ENCODE measurements at places on chromosomes 1 and 21.

- no peak for DNase-seq
Measured at GRCh38 chr1:206098242-206098919, 18.8 kb downstream of the AVPR1B start.

GRCh38 chr1:61053712-61054600 lies 28.4 kb upstream of the NFIA start:
- peak; percentile 19 for DNase-seq

DNA sequence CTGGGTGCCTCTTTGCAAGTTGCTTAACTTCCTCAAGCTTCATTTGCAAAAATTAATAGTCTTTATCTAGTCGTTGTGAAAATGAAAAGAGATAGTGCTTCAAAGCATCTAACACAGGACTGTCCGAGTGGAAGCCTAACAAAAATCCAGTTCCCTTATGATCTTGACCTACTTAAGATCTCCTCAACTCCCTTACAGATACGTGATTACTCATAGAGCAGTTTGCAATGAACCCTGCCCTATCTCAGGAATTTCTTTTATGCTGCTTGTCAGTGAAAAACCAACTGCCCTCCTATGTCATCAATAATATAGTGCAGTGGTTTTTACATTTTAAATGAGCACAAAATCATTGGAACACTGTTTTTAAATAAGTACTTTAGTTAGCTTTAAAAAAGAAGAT lies 314.3 kb downstream of the BACH1 start:
- DNase-seq: no peak

DNA sequence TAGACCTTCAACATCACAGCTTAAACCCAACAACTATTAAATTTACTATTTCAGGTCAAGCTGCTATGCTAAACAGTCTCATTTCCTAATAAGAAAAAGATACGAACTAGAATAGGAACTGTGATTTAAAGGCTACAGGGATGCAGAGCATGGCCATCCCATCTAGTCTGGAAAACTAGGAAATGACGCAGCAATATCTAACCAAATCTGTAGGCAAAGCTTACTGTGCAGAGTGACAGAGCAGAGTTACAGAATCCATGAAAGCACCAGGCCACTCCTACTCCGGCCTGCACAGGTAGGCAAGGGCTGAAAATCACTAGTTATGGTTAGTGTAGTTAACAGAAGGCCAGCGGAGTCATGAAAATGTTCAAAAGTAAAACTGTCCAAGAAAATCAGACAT lies 2.1 kb downstream of the HLCS start:
- DNase-seq: no peak

- DNase-seq: no peak
Measured at GRCh38 chr21:44329086-44329889, 9.9 kb downstream of the CFAP410 start.

DNA sequence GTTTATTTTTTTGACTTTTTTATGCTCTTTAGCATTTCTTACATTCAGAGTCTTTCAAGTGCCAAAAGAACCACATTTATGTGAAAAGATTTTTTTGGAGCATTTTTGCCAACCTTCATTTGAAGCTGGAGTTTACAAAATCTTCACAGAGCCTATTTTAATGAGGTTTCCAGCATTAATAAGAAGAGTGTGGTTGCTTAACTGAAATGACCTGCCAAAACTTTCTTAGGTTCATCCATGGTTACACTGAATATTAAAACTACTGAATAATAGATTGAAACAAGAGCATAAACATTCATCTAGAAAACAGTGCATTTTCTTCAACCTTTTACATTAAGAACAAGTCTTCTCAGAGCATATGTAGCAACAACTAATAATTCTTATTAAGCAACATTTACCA lies 672.3 kb upstream of the CXADR start:
- no peak for DNase-seq

DNA sequence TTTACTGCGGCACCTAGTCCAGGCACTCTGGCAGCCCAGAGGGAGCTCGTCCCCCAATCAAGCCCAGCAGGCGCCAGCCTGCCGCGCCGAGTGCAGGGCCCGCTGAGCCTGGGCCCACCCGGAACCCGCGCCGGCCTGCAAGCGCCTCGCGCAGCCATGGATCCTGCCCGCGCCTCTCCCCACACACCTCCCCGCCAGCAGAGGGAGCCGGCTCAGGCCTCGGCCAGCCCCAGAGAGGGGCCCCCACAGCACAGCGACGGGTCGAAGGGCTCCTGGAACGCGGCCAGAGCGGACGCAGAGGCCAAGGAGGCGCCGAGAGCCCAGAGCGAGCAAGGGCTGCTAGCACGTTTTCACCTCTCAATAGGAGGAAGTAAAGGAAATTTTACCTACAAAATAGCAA lies 767.0 kb downstream of the MRPL39 start:
- no peak for DNase-seq

DNA sequence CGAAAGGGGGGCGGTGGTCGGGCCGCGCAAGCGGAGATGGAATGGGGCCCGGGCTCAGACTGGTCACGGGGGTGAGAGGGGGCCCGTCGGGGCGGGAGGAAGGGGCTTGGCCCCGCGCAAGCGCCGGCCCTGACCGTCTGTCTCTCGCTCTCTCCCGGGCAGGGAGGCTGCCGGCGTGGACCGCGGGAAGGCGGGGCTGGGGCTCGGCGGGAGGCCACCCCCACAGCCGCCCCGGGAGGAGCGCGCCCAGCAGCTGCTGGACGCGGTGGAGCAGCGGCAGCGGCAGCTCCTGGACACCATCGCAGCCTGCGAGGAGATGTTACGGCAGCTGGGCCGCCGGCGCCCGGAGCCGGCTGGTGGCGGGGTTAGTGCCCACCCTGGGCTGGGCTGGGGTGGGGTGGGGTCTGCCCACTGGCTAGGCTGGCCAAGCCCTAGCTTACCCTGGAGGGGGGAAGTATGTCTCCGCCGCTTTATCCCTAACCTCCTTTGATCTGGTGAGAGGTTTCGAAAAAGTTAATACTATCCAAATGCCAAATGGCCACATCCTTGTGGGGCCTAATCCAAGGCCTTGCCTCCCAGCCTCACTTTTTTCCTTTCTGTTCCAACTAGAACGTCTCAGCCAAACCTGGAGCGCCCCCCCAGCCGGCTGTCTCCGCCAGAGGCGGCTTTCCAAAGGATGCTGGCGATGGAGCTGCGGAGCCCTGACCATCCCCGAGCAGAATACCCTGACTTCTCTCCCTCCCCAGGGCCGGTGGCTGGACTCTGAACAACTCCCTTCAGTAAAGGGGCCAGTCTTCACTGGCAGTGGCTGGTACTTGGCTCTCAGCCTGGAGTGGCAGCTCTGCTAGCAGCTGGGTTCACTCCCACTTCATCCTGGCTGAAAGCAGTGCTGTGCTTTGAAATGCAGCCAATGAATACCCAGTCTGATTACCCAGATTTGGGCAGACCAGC lies 636 bp upstream of the YRDC start:
- DNase-seq: no peak

- DNase-seq: no peak
Measured at GRCh38 chr1:61082311-61083012, at the start of gene NFIA. TSS of gene NFIA (plus strand) at chr1:61082561.

DNA sequence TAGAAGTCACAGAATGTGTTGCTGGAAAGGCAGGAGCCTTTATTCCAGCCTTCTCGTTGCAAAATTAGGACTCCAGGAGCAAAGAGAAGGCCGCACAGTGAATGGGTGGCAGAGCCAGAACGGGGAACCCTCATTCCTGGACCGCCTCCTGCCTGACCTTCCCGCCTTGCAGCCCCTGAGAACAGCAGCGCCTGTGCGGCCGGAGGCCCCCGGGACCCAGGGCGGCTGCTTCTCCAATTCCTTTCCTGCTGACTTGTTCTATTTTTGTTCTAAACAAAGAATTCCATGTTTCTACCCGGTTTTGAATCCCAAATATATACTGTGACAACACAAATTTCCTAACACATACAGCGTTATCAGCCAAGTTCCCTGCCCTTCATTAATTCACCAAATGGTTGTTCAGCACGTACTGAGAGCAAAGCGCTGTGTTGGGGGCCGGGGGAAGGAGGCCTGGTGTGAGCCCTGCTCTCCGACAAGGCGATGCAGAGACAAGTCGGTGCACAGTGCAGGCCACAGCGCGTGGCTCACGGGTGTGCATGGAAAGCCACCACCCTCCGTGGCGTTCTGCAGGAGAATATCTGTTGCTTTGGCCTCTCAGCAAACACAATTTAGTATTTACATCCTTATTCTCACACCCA lies 31.9 kb upstream of the COL6A2 start:
- DNase-seq: no peak

- no peak for DNase-seq
Measured at GRCh38 chr1:27884006-27884954, 11.9 kb downstream of the THEMIS2 start.

- no peak for DNase-seq
Measured at GRCh38 chr1:99784143-99784542, 17.7 kb upstream of the FRRS1 start.

DNA sequence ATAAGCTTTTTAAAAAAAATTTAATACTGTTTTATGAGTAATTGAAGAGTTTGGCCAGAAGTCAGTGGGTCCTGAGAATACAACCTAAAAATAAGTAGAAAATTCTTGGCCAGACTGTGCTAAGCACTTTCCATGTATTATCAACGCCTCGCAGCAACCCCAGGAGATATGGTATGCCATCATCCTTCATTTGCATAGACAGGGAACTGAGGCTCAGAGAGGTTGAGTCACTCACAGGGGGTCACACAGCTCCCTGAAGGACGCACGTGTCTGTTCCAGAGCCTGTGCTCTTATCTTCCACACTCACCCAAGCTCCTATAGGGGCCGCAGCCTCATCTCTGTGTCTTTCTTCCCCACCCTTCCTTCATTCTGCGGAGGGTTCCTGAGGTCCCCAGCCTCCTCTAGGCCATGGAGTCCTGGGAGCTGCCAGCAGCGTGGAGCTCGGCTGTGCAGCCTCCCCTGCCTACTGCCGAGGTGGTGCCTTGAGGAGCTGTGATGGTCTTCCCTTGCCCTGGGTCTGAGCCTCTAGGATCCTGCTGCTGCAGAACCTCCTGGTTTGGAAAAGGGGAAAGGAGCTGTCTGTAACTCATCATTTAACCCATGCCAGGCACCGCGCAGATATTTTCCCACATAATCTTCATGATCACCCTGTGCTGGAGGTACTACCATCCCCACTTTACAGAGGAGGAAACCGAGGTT lies 30.3 kb upstream of the ECE1 start:
- DNase-seq: no peak

- DNase-seq: no peak
Measured at GRCh38 chr1:59500950-59501742, 204.3 kb downstream of the FGGY start.

- no peak for DNase-seq
Measured at GRCh38 chr21:45819478-45820170, 161.9 kb upstream of the COL6A1 start.

DNA sequence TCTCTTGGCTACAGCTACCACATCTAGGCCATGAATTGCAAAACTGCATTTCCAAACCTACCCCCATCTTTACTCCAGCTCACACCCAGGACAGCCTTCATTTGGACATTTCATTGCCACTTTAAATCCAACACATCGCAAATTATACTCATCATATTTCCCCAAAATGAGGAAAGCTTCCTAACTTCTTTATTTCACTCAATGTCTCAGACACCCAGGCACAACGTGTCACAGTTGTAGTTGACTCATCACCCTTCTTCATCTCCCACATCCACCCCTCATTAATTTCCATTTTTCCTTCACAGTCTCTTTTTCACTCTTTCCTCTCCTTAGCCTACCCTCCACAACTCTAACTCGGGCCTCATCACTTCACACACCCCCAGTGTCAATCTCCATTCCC lies 6.7 kb downstream of the OTUD7B start:
- DNase-seq: no peak

- no peak for DNase-seq
Measured at GRCh38 chr1:11058595-11059154, 1.1 kb downstream of the SRM start.

GRCh38 chr1:50148142-50148923 lies 39.6 kb downstream of the ELAVL4 start:
- no peak for DNase-seq

- no peak for DNase-seq
Measured at GRCh38 chr1:83064589-83065242, 934.2 kb downstream of the TTLL7 start.

DNA sequence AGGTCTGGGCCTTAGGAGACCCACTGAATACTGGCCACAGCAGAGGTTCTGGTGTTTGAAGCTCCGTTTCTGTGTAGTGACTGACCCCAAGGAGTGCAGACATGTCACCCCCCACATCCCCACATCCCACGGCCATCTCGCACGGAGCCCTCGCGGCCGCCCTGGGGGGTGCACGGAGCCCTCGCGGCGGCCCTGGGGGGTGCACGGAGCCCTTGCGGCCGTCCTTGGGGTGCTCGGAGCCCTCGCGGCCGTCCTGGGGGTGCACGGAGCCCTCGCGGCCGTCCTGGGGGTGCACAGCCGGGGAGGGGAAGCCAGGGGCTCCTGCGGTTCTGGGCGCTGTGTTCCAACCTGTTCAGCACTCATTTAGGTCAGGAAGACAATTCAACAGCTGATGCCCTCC lies 68.4 kb downstream of the SCCPDH start:
- no peak for DNase-seq

DNA sequence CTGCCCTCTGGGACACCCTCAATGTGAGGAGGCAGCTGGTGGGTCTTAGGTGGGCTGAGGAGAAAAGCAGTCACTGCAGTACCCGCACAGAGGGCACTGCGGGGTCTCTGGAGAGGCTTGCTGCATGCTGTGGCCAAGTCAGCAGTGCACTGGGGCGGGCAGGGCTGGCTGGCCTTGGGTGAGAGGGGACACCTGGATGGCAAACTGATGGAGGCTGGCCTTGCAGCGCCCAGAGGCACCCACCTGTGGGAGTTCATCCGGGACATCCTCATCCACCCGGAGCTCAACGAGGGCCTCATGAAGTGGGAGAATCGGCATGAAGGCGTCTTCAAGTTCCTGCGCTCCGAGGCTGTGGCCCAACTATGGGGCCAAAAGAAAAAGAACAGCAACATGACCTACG lies 3.2 kb downstream of the ELF3 start:
- no peak for DNase-seq

GRCh38 chr1:233662575-233663304 lies 48.8 kb downstream of the KCNK1 start:
- no peak for DNase-seq

- no peak for DNase-seq
Measured at GRCh38 chr1:2126331-2127186, 68.0 kb downstream of the FAAP20 start.

- no peak for DNase-seq
Measured at GRCh38 chr1:230986976-230987375, 8.1 kb downstream of the ARV1 start.

DNA sequence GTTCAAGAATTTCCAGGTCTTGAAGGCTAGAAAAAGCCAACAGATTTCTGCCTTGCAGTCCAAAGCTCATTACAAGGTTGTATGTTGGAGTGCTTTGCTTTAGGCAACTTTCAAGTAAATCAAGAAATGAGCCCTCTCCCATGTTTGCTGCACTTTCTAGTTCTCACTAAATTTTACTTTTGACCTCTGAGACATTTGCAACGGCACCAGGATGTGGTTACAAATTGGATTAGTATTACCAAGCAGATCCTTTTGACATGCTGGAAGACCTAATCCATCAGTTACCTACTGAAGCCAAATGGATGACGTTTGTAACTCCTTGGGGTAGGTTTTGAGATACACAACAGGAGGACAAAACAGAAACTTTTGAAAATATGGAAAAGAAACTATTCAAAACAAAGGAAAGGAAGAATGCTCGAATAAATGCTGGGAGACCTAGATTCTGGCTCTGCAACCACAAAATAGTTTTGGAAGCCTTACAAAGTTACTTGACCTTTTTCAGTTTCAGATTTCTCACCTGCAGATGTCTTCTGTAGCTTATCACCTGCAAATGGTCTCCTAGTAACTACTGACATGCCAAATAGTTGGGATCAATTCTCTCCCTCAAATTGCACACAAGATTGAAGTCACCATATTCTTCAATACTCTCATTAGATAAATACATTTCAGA lies 251.7 kb upstream of the ADGRL2 start:
- no peak for DNase-seq

- DNase-seq: no peak
Measured at GRCh38 chr1:116123837-116124533, 12.8 kb downstream of the MAB21L3 start.

Data from memory B cell (primary cell).